Breast epithelium (tissue), 4 donors: ENCODE measurements at places on chromosomes 5 and 9.

- DNase-seq: no peak
These were observed 14.0 kb downstream of the SLC6A3 start for GRCh38 chr5:1431021-1431811.

- no peak for DNase-seq
These were observed 199.4 kb downstream of the GAPVD1 start for GRCh38 chr9:125460883-125461635.

DNA sequence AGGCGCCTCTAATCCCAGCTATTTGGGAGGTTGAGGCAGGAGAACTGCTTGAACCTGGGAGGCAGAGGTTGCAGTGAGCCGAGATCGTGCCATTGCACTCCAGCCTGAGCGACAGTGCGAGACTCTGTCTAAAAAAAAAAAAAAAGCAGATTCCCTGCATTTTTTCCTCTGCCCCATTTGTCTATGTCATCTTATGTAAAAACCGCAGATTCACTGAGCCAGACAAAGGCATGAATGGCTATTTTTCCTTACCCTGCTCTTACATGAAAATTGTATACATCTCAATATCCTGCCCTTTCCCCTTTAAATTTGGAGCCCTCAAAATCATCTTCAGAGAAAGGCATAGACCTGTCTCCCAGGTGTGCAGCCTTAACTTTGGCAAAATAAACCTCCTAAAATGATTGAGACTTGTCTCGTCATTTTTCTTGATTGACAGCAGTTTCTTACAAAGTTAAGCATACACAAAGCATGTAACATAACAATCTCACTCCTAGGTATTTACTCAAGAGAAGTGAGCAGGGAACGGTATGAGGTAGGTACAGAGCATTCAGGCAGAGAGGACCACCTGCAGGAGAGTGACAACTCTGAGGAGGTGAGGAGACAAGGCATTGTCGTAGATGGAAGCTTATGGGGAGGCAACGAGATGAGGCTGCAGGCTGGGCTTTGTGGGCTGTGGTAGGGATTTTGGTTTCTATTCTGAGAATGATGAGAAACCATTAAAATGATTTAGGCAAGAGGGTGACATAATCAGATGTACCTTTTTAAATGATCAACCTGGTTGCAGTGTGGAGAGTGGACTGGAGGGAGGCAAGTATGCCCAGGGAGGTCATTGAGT is 65.7 kb upstream of the IL6ST start:
- DNase-seq: no peak

DNA sequence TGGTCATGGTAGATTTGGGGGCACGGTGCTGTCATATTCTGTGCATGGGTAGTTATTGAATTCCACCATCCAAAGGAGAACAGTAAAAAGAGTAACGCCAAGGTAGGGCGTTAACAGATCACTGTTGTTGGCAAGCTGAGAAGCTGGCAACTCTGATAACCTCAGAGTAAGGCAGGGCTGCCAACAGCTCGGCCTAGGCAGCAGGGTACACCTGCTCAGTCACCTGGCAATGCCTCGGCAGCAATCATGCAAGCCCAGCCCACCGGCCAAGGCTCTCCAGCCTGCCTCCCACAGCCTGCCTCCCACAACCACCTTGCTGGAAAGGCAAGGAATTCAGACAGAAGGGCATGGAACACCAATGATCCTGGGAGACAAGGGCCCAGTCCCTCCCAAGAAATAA is 63.9 kb downstream of the KLHL3 start:
- no peak for DNase-seq

DNA sequence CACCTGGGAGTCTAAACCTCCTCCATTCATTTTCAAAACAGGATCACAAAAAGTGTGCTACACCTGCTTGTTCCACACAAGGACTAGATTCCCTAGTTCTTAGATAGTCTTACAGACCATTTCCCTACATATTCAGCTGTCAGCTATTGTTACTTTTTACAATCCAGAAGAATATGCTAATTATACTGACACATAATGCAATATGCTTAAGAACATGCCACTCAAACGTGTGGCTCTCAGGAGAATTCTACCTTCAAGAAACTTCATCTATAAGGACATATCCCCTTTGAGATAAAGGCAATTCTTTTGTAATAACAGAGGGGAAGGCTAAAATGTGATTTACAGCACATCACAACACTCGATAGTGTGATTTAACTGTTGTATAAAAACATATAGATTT is 456.1 kb upstream of the ARRDC3 start:
- DNase-seq: no peak

DNA sequence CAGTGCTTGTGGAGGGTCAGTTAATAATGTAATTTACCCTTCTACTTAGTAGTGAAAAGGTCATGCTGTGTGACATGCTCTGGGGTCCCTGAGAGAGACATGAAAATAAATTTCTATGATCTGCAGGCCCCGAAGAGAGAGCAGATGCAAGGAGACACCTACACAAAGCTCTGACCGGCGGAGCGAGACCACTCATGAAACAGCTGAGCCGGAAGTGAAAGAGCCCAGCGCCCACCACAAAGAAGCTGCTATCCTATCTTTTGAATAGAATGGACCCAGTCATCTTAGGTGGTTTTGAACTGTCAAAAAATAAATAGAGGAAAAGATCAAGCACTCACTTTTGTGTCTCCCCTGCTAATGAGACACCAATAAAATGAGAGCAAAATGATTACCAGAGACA is 190.0 kb downstream of the MED10 start:
- DNase-seq: no peak

DNA sequence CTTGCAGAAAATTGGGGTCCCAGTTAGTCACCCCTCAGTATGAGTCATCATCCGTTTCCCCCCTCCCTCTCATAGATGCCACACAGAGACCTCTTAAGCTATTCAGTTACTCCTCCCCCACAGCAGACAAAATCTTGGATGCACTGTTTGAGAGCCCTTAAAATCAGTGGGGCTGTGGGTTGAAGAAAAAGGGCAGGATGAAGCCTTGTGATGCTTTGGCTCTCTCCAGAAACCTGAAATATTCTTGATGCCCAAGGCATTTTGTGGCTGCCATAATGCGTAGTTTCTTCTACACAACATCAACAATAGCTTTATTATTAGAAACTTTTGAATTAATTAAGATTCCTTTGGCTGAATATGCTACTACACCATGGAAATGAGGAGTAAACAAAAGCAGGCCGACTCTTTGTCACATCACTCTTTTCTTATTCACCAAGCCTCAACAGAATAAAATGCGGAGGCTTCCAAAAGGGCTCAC is 133.8 kb downstream of the MRPS30 start:
- DNase-seq: no peak

GRCh38 chr5:56361398-56361797 is 128.3 kb upstream of the ANKRD55 start:
- no peak for DNase-seq

GRCh38 chr5:127561254-127561653 is 43.8 kb downstream of the PRRC1 start:
- DNase-seq: no peak

DNA sequence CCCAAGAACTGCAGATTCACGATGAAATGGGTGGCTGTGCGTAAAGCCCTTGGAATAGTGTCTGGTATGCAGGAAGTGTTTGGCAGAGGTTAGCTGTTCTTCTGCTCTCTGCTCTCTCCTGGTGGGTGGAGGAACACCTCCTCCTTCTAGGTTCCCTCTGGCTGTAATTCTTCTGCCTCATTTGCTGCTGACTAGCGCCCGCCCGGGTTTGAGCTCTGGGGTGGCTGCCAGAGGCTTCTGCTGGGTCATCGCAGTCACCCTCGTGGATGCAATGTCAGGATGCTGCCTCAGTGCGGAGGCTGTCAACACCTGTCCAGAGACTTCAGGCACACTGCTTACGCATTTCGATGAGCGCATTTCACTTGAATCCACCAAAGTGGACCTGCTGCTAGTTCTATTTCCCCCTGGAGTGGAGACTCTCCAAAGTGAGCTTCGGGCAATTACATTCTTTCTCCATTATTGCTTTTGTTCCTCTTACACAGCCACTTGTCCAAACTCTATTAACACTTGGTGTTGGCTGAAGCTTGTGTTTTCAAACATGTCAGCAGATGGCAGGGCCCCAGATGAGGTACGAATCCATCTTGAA is 11.7 kb downstream of the DOCK2 start:
- no peak for DNase-seq

- DNase-seq: no peak
These were observed 69.9 kb downstream of the PSAT1 start for GRCh38 chr9:78366827-78367226.

DNA sequence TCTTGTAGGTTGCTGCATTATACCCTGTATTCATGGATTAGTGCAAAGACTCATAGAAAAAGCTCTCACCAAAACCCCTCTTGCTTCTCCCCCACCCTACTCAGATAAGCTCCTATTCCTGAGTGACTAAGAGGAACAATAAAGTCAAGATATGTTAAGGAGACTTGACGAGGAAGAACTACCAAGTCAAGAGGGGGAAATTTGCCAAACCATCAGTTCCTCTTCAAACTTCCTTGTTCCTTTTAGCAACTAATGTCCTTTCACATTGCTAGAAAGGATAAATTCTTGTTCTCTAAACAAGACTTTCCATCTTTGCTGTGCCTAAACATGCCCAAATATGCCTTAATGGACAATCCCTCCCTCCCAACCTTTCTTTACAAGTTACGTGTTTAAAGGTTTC is 27.0 kb downstream of the CNOT8 start:
- no peak for DNase-seq

DNA sequence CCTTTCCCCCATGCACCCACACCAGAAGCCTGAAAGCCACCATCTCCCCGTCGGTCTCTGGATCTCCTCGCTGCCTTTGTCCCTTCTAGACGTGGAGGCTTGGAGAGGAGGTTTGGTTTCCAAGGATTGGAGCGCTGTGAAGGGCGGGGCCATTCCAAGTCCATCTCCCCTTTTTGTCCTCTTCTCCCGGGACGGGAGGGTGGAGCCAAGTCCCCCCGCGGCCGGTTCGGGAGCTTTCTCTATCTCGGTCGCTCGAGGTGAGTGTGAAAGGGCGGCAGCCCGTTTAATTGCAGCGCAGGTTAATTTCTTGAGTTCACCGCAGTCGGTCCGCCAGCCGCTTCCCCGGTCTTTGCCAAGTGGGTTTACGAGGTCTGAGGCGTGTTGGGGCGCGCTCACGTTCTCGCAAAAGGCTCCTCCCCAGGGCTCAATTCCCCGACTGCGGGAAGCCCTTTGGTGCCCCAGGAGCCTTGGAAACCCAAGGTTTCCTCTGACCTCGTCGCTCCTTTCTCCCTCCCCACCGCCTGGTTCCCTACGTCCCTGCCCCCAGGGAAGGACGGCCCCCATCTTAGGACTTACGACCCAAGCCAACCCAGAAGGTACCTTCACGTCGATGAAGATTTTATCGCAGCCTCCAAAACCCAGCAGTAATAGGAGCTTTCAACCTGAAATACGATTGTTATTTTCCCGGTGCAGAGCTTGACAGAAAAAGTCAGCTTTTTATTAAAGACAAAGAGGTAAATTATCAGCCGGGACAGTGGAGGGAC is 2.8 kb upstream of the ZNF462 start:
- DNase-seq: peak; percentile 59

- DNase-seq: no peak
These were observed 210.7 kb upstream of the SLC24A2 start for GRCh38 chr9:19999491-20000057.

GRCh38 chr5:15640116-15640515 is 140.1 kb downstream of the FBXL7 start:
- DNase-seq: no peak

DNA sequence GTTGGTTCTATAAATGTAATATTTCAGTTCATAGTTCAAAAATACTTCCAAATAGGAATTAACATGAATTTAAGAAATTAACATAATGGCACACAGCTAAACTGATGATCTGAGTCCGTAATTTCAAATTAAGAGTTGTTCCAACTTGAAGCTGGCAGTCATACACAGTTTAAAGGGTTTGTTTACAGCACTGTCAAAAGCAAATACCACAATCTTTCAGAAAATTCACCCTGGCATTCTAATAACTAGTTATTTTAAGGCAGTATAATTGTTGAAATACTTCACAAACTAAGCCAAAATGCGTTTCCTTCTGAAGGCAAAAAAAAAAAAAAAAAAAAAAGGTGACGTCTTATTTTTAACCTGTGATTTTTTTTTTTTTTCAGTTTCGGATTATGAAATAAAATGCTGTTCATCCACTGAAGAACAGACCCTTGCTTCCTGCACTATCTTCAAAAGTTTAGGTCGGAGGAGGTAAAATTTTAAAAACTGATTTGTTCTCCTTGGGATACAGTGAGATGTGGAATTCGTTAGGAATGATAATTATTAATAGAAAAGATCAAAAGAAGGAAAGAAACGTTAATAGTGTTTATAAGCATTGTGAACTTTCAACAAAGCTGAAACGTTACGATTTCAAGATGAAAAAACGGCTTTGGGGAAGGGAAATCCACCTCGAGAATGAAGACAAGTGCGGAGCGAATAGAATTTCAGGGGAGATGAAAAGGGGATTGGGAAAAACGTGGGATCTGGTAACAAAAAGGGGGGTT is 850 bp downstream of the IL6ST start:
- DNase-seq: no peak

DNA sequence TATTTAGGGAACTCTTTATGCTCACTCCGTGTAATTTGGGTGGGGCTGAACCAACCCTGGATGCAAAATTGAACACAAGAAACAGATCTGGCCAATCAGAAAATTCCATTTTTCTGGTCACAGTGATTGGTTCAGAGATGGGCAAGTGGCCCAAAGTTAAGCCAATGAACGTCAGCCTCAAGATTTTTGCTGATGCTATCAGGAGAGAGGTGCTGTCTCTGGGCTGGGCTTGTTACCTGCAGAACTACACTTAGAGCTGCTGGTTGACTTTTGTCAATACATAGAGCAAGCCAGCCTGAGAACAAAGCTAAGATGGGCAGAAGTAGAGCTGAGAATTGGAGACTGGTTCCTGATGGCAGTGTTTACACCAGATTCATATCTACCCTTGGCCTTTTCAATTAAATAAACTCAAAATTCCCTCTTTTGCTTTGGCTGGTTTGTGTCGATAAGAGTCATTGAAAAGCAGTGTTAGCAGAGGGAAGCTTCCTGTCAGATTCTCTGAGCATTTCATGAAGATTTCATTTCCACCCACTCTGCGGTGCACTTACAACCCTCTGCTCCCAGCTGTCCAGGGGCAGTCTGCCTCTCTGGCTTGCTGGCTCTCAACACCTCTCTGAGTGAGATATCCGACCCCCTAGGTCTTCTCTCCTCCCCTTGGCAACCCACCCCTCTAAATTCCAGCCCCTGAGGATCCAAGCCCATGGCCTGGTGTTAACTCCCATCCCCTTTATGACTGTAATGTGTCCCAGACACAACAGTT is 64.5 kb upstream of the PPARGC1B start:
- DNase-seq: no peak

- DNase-seq: no peak
These were observed 358.2 kb upstream of the TLE4 start for GRCh38 chr9:79213417-79214125.

DNA sequence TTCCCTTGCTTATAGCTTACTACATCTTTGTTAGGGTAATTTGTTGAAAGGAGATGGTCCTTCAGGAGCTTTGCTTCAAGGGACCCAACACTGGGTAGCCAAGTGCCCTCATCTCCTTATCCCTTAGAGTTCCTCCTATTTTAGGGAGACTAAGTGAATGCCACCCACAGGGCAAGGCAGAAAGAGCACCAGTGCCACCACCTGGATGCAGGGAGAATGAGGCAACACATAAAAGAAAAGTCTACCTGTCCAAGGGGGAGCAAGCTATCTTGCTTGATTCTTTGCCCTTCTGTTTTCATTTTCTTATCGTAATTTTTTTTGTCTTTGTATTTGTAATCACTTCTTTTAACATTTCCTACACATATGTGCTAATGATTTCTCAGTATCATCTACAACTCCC is 205.5 kb downstream of the NPR3 start:
- DNase-seq: no peak
